Adrenal gland (tissue), 19 donors: ENCODE measurements at places on chromosomes 11 and 22. TPM values are rescaled to one million over a fixed set of nuclear protein-coding genes. Genes with fewer than 3 reads are reported as not detected.

DNA sequence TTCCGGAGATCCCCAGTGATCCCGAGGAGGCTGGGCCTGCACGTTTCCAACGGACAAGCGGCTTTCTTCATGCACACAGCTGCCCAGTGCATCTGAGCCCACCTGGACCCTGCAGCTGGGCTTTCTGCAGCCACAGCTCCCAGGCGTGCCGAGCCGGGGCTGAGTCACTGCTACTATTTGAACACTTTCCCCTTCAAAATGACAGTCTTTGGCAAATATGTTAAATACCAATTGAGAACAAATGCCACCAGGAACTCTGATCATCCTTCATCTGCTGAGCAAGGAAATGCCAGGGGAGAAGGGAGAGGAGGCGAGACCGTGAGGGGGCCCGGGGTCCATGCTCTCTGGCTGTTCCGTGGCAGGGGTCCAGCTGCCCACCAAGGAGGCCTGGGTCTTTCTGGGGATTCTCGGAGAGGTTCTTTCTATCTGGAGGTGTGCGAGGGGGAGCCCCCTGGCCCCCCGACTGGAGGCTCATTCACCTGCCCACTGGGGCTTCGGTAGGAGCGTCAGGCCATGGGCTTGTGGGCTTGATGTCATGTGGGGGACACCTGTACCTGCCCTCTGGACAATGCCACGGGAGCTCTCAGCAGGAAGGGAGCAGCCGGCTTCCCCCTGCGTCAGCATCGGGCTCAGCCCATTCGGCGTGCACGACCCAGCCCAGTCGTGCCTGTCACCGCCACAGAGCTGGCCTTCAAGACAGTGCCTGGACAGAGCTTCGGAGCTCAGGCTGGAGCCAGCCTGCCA, 159.6 kb downstream of the CTTN start:
- H3K36me3 ChIP-seq, result no peaks in the 10 kb centered on the region
- no peak overlapping the region for H3K4me3 ChIP-seq
- no peaks in the 10 kb centered on the region for H3K27me3 ChIP-seq
- H3K27ac ChIP-seq, result no peak overlapping the region

GRCh38 chr11:132245403-132246385, 875.3 kb downstream of the NTM start:
- H3K4me1 ChIP-seq, result no peaks in the 10 kb centered on the region
- H3K4me3 ChIP-seq, result no peak overlapping the region
- no peaks in the 10 kb centered on the region for H3K36me3 ChIP-seq

HTR3B gene
- total RNA-seq, result not detected

LMNTD2 gene
- 6.5 TPM for total RNA-seq

DNA sequence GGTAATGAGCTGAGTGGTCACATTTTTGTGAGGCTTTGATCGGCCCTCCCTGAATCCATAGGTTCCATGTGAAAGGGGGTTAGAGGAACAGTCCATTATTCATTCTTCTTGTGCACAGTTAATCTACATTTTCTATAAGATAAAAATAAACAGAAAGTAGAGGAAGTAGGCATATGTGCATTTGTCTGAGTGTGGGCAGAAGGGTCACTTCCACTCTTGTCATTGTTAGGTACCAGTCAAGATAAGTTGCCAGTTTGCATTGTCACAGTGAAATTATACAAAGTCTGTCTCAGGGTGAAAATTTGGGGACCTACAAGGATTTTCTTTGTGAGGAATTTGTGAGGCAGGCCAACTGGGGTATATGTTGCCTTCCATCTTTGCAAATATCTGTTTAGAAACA, 4.6 kb upstream of the APOL4 start:
- no peak overlapping the region for H3K4me3 ChIP-seq
- no peaks in the 10 kb centered on the region for H3K4me1 ChIP-seq

GRCh38 chr11:124535552-124536232, 7.8 kb downstream of the OR8B12 start:
- no peak overlapping the region for H3K27ac ChIP-seq
- no peaks in the 10 kb centered on the region for H3K36me3 ChIP-seq
- H3K4me1 ChIP-seq, result no peaks in the 10 kb centered on the region
- H3K4me3 ChIP-seq, result no peak overlapping the region

DNA sequence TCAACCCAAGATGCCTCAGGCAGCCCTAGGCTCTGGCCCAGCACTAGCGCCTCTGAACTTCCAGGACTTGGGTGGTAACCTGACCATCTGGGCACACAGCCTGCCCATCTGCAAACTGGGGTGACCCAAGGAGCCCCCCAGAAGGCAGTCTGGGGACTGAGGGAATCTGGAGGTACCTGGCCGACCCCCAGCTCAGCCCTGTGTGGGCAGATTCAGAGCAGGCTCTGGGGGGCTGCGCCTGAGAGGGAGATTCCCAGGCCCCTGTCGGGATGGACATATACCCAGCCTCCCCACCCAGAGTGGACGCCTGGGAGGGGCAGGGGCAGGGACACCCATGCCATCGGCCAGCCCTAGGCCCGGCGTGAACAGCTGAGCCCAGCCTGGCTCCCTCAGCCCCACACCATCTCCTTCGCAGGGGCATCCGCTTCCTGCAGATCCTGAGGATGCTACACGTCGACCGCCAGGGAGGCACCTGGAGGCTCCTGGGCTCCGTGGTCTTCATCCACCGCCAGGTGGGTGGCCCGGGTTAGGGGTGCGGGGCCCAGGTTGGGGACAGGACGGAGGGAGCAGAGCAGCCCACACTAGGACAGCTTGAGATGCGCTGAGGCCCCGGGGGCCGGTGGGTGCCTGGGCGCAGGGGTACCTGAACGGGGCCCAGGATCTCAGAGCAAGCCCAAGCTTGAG, 126.9 kb downstream of the KCNQ1 start:
- H3K36me3 ChIP-seq, result no peaks in the 10 kb centered on the region
- no peak for DNase-seq
- peak overlapping the region; percentile 63 for H3K27ac ChIP-seq
- no peak overlapping the region for H3K4me3 ChIP-seq
- H3K4me1 ChIP-seq, result peaks cover 7% of the 10 kb centered on the region

- H3K36me3 ChIP-seq, result no peaks in the 10 kb centered on the region
- H3K4me3 ChIP-seq, result no peak overlapping the region
- DNase-seq, result no peak
- no peaks in the 10 kb centered on the region for H3K27me3 ChIP-seq
- no peak overlapping the region for H3K27ac ChIP-seq
- H3K4me1 ChIP-seq, result no peaks in the 10 kb centered on the region
These were observed 375.8 kb downstream of the INSC start for GRCh38 chr11:15490535-15490934.

- DNase-seq, result no peak
- H3K36me3 ChIP-seq, result no peaks in the 10 kb centered on the region
- peaks cover 5% of the 10 kb centered on the region for H3K4me1 ChIP-seq
- H3K4me3 ChIP-seq, result no peak overlapping the region
- no peaks in the 10 kb centered on the region for H3K27me3 ChIP-seq
These were observed 1.1 kb downstream of the CSTF3 start for GRCh38 chr11:33160136-33160535.

TAF1D gene
- 63.2 TPM for total RNA-seq

HEPN1 gene
- total RNA-seq, result not detected

DNA sequence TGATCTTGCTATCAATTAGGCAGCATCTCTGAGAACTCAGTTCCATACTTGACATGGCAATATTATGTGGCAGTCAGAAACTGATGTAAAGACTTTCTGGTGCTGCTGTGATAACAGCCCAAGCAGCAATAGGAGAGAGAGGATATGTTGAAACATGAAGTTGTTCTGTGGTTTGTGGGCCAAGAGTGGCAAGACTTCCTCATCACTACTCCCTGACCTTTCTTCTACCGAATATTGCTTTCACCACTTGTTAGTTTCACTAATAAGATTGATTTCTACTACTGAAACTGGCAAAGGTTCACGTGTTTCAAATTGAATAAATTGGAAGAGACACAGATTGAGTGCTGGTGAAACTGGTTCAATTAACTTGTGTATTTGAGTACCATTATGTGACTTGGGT, 852.6 kb upstream of the RAG2 start:
- H3K27ac ChIP-seq, result no peak overlapping the region
- no peak for DNase-seq
- no peak overlapping the region for H3K4me3 ChIP-seq
- no peaks in the 10 kb centered on the region for H3K27me3 ChIP-seq
- no peaks in the 10 kb centered on the region for H3K36me3 ChIP-seq
